HS-5 (cell line): ENCODE measurements at places on chromosomes 12 and 14.

- no peak for DNase-seq
Observed at GRCh38 chr14:81529391-81529790, 4.3 kb downstream of the SEL1L start.

- no peak for DNase-seq
Observed at GRCh38 chr12:91935296-91935695, 210.3 kb downstream of the BTG1 start.

- no peak for DNase-seq
Observed at GRCh38 chr14:100387450-100387849, 64.3 kb downstream of the SLC25A47 start.

DNA sequence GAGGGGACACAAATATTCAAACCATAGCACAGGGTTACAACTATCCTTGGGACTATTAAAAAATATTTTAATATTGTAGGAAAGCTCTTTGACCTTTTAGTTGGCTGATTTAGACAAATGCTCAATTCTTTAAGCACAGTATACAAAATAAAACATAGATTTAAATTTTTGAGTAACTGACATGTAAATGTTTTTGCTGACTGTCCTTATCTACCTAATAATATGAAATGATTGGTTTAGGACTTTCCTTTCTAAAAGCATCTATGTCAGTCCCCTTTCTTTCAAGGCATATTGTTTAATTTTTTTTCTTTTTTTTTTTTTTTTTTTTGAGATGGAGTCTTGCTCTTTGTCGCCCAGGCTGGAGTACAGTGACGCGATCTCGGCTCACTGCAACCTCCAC lies 16.5 kb upstream of the OR6J1 start:
- DNase-seq, result no peak

DNA sequence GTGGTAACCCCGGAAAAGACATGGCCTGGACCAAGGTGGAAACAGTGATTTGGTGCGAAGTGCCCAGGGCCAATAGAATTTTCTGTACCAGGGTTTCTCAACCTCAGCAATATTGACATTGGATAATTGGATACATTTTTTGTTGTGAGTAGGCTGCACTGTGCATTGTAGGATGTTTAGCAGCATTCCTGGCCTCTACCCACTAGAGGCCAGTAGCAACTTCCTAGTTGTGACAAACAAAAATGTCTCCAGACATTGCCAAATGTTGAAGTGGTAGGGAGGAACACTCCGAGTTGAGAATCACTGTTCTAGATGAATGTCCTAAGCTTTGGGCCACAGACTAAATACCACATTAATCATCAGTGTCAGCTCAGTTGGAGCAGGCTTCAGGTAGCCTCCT lies 6.2 kb upstream of the CGRRF1 start:
- no peak for DNase-seq

GRCh38 chr12:13836099-13836498 lies 145.3 kb downstream of the GRIN2B start:
- no peak for DNase-seq

- no peak for DNase-seq
Observed at GRCh38 chr12:42196723-42197603, 41.1 kb downstream of the YAF2 start.
